AG08396 (cell line): ENCODE measurements at places on chromosomes 2 and 18.
A peak's percentile ranks its signal among the peaks of the same experiment; 100 is the strongest.

GRCh38 chr2:168426861-168427260, 29.2 kb upstream of the CERS6 start:
- DNase-seq: no peak

DNA sequence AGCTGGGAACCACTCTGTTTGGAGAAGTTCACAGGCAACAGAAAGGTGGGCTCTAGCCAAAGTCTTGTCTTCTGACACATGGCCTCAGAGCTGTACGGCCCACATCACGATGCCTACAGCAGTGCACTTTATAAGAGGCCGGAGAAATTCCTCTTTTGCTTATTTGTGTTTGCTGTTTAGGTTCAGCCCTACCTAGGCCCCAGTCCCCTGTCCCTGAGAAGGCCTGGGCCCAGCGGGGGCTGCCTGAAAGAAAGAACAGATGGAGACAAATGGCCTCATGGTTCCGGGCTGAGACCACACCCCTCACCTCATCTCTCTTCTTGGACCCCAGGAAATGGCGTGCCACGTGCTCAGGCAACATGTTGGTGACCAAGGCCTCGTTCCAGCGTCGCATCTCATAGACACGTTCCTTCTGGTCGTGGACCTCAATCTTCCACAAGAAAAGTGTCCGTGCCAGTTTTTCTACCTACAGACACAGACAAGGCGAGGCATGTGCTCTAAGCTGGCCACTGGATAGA, 30.9 kb downstream of the CENPO start:
- no peak for DNase-seq

DNA sequence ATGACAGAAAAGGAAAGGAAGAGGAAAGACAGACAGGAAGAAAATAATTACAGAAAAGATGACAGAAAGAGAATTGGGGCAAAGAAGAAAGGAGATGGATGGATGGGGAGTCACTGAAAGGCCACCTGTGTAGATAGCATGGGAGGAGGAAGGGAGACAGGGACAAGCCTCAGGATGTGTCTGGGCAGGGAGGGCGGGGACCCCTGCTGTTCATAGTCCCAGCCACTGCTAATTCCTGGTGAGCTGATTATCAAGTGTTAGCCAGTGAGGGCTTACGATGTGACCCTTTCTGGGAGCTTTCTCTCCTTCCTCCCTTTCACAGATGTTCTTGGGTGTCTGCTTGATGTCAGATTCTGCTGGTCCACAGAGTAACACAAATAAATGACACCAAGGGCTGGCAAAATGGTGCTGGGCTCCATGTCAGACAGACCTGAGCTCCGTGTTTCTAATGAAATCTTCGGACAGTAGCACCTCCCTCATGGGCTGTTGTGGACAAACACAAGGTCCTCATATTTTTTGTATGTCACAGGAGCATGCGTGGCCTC, 13.6 kb downstream of the FHOD3 start:
- DNase-seq: no peak

DNA sequence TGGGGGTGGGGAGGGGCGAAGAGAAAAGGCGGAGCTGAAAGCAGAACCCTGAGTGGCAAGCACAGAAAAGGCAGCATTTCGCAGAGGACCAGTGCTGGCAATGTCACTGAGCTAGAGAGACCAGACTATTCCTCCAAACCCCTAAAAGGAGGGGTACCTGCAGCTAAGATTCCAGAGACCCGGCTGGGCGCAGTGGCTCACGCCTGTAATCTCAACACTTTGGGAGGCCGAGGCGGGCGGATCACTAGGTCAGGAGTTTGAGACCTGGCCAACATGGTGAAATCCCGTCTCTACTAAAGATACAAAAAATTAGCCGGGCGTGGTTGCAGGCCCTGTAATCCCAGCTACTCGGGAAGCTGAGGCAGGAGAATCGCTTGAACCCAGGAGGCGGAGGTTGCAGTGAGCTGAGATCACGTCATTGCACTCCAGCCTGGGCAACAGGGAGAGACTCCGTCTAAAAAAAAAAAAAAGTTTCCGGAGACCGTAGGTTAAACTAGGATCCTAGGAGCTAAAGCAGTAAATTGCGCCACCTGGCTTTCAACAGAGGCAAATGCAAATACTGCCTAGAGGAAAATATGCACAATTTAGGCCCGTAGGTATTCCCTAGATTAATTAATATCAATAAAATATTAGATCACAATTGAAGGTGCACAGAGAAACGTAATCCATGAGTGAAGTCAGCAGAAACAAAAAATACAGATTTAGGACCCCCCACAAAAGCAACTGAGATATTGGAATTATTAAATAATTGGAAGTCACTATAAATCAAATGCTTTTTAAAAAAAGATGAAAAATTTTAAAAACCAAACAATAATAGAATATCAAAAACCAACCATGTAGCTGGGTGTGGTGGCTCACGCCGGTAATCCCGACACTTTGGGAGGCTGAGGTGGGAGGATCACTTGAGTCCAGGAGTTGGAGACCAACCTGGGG, 4.9 kb downstream of the UCN start:
- peak; percentile 76 for DNase-seq

DNA sequence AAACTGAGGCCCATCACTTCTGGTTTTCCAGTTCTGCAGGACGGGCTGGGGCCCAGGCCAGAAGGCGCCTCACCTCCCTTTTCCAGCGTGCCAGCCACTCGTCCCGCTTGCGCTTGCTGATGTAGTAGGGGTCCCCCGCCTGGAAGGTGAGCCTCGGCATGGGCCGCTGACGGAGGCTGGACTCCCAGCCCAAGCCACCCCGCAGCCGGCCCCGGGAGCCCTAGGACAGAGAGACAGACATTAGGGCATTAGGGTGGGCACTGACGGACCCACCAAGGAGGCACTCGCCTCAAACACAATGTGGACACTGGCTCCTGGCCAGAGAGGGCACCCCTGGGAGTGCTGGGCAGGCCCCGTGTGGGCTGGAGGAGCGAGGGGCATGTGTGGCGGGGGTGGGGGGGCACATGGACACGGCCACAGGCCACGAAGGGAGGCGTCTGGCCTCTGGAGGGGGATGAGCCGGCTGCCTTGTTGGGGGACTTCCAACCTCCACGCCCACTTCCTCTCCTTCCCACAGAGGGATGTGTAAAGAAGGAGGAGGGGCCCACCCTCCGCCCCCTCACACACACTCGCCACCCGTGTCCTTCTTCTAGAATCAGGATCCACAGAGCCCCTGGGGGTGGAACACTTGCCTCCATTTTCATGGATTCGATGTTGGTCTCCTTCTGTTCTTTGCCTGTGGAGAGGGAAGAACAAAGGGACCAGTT, 66.7 kb downstream of the DNMT3A start:
- no peak for DNase-seq

- no peak for DNase-seq
These were observed 193.0 kb upstream of the THSD7B start for GRCh38 chr2:136572335-136572734.

DNA sequence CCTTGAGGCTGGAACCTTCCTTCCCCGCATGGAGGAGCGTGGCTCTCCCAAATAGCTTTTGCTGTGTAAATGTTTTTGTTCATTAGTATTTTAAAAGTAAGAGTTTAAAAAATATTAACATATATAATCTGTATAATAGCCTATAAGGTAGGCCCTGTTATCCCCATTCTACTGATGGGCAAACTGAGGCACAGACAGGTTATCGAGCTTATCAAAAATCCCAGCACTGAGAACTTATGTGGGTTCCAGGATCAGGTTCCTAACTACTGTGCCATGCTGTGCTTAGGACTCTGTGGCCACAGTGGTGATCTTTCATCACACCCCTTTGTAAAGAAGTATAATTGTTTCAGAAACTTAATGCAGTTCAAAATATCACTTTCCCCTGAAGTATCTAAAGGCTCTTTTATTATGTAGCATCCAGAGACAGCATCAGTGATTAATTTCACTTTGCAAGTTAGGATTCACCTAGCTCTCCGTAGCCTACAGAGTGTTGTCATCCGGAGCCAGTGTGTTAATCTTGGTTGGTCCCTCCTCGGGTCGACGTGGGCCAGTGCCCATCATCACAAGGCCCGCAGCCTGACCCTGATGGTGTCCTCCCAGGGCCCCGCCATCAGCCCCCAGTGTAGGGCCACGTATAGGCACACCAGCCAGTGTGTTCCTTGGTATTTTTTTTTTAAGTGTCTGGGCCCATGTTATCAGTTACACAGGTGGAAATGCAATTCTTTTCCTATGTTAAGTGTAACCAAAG, 28.7 kb downstream of the CABLES1 start:
- no peak for DNase-seq

DNA sequence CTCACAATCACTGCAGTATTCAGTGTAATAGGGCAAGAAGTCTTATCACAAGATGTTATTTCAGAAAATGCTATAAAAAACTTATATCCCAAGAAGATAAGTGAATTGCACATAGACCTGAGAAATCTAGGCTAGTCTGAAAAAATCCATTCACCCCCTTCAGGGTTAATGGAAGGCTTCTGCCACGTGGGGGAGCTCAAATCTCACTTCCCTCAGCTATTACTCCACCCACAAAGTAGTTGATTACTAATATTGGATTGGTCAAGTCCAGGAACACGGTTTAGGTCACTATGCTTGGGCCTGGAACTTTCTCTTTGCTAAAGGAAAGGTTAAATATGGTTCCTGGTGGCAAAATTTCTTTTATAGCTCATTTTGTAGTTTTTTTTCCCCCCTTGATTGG, 51.2 kb upstream of the ADAM23 start:
- peak; percentile 74 for DNase-seq

DNA sequence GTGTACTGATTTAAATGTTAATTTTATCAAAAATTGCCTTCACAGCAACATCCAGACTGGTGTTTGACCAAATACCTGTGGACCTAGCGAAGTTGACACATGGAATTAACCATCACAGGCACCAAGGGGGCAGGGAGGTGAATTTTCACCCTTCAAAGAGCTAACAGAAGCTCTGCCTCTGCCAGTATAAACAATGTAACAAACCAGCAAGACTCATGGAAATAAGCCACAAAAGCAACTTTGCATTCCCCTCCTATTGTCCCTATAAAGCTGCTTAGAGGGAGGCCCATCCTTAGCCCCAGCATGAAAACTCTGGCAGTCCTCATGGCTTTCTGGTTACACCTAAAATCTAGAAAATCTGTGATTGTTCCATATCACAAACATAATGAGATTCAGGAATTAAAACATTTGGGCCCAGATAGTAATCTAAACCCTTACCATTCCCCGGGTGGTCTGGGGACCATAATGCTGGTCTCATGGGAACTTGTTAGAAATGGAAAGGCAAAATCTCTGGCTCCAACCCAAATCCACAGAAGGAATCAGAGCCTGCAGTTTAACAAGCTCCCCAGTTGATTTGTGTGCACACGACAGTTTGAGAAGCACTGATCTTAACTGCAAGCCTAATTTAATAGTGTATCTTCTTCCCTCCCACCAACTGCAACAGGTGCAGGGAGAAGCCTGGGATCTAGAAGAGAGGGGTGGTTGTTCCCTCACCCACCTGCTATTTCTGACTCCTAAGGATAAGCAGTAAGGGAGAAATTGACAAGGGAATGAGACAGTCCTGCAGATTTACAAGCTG, 23.1 kb downstream of the SERPINB11 start:
- DNase-seq: no peak

- no peak for DNase-seq
These were observed 15.5 kb downstream of the DPP10 start for GRCh38 chr2:114457956-114458355.

DNA sequence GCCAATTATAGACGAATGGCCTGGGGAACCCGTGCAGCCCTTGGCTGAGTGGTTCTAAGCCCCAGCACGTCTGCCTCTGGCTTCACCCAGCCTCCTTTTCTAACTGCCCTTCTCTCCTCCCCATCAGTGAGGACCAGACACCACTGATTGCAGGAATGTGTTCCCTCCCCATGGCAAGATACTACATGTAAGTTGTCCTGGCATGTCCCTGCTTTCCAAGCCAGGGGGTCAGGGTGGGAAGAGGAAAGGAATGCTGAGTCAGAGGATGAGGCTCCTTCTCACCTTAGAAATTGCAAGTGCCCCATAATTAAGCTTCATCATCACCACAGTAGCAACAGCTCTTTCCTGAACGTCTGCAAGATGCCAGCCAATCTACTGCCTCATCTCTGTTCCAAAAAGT, 4.8 kb downstream of the IL1F10 start:
- no peak for DNase-seq

- peak; percentile 73 for DNase-seq
These were observed 151.7 kb upstream of the ZNF521 start for GRCh38 chr18:25503567-25504081.

DNA sequence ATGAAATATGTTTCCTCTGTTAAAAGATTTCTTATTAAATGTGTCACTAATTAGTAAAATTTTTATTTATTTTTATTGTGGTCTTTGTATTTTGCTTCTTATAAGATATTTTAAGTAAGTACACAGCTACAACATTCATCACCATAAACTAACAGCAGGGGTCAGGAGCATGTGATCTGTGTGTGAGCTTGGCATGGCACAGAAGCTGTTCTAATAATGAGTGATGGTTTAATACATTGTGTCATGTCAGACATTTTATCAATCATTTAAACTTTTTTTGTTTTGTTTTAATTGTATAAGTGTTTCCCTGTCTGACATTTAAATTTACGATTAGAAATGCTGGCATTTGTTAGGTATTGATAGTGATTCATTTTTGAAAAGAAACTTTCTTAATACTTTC, 585.4 kb downstream of the DSC3 start:
- DNase-seq: no peak

DNA sequence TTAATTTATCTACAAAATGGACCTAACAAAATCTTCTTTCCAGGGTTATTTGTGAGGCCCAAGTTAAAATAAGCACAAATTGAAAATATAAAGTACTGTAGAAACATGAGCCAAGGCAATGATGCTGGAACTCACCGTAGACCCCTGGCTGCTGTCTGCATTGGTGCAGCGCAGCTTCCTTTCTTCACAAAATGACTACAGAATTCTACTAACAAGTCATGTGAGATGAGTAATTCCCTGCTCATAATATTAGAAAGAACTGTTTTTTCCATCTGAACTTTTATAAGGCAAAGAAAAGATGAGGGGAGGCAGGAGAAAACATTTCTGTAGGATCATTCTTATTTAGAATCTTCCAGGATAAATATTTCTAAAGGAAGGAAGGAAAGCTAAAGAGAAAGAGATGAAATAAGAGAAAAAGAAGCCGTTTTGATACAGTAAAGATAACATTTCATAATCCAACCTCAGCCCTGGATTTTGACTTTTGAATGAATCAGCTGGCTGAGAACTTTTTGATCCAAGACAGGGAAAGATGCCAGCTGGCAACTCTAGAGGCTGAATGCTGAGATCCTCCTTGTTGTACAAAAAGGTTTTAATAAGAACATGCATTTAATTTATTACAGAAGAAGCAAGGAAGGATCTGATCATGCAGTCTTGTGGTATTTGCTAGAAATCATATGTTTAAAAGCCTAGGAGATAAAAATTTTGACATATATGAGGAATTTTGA, 183.9 kb upstream of the KLHL14 start:
- DNase-seq: no peak
